ENCODE measurements at places on chromosomes 3 and 15.

DNA sequence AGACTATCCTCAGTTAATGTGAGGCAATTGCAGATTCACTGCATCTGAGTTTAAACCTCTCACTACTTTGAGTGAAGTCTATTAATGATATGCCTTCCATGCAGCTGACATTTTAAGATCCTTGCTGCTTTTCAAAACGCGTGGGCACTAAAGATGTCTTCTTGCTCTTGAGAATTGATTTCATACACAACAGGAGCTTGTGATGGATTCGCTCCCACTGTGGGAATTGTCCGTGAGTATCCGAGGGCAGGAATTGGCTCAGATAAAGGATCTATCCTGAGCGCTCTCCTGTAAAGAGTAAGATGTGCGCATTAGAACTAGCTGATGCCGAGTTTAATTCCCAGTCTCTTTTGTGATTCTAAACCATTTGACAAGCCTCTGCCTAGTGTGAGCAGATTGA lies 167.9 kb downstream of the ROBO2 start:
- no peak for DNase-seq

GRCh38 chr3:55879901-55880331 lies 392.8 kb upstream of the WNT5A start:
- no peak for DNase-seq

DNA sequence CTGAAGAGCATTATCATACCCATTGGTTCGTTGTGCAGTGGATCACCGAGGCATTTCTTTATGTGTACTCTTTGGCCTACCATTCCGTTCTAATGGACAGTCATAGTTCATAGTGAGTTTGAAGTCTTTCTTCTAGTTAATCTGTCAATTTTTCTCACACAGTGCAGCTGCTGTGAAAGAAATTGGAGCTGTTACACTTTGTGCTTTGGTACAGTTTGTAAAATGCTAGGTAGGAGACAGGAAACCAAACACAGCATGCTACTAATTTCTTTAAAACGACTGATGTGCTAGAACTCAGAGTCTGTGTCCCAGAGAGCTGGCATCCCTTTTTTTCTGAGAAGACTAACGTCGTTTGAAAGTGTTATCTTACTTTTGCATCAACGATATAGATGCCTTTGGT lies 218.9 kb downstream of the CNTN4 start:
- no peak for DNase-seq

DNA sequence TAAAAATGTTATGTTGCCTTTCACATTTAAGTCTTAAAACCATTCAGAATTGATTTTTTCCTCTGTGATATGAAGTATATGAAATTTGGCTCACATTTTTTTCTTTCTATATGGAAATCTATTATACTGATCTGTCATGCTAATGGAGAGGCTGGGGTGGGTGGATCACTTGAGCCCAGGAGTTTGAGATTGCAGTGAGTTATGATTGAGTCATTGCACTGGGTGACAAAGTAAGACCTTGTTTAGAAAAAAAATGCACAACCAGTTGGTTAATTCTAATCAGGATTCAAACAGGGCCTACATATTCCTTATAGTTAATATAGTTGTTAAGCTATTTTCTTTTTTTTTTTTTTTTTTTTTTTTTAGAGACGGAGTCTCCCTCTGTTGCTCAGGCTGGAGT lies 230.5 kb downstream of the MFSD1 start:
- DNase-seq = no peak

- DNase-seq = no peak
These were observed 455.3 kb upstream of the NR2F2 start for GRCh38 chr15:95875121-95875643.

Measured in COR-L47 (cell line).